ENCODE measurements at places on chromosomes 2 and 18. TPM values are rescaled to one million over a fixed set of nuclear protein-coding genes. Genes with fewer than 3 reads are reported as not detected.
A peak's percentile ranks its signal among the peaks of the same experiment; 100 is the strongest.

The STPG4 gene
- total RNA-seq: not detected

The SERPINB2 gene
- not detected for total RNA-seq

The ILKAP gene
- total RNA-seq: 22.8 TPM

The FEV gene
- total RNA-seq: not detected

The RPL37A gene
- total RNA-seq: 2,124 TPM

The DSG2 gene
- total RNA-seq: 41.4 TPM

GRCh38 chr2:100941646-100942240 lies 60.3 kb upstream of the RPL31 start:
- DNase-seq: no peak

GRCh38 chr18:10841203-10841602 lies 308.2 kb downstream of the PIEZO2 start:
- DNase-seq: no peak

- no peak for DNase-seq
Observed at GRCh38 chr18:40018266-40018665, 1936.8 kb upstream of the PIK3C3 start.

GRCh38 chr18:11494107-11494506 lies 115.3 kb upstream of the SLC35G4 start:
- no peak for DNase-seq

GRCh38 chr2:174117951-174118930 lies 130.1 kb downstream of the OLA1 start:
- DNase-seq: no peak

DNA sequence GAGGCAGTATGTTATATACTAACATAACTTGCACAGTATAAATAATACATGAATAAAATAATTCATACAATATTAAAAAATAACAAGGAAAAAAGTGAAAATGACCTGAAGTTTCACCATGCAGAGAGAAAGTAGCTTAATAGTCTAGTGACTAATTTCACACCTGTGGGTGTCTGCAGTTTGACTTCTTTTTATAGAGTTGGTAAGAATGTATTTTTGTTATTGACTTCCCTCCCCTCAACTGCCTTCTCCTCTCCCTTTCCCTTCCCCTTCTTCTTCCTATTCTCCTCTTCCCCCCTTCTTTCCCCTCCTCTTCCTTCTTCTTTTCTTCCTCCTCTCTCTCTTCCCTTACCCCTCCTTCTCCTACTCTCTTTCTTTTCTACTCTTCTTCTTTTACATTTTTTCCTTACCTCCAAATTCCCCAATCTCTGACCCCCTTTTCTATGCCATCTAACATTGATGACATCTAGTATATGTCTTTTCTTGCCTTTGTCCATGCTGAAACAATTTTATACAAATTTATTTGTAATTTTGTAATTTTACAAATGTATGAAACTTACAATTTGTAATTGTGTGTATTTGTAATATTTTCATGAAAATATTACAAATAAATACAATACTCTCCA lies 3.1 kb downstream of the DNAH6 start:
- no peak for DNase-seq

GRCh38 chr2:189137519-189137918 lies 42.0 kb downstream of the COL5A2 start:
- DNase-seq: no peak

DNA sequence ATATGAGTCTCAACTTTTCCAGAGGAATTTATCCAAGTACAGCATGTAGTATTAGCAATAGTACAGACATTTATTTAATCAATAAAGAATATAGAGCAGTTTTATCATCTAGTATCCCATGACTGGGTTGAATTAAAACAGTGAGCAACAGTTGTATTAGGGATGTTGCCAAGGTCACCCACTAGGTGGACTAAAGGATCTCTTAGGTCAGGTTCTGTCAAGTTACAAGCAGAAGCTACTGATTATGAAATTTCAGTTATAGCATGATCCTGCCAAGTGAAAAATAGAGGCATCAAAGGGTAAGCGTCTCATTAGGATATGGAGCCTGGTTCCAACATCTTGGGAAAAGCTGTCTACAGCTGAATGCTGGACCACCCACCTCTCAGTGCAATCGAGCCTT lies 52.1 kb upstream of the LAPTM4A start:
- no peak for DNase-seq

GRCh38 chr2:96528006-96528699 lies 8.4 kb upstream of the ARID5A start:
- peak; percentile 77 for DNase-seq

DNA sequence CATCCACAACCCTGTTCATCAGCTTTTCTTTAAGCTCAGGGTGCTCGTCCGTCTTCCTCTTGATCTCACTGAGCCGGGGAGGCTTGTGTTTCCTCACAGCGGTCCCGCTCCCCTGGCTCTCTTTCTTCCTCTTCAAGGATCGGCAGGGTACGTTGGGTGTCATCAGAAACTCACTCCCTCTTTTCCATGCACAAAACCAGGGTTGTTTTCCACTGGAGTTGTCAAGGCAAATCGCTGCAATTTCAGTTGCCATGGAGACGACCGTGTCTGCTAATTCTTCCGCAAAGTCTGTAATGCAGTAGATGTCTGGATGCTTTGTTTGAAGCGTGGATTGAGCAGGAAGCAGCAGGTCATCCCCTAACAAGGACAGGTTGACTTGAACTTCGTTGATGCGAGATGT lies 146.4 kb downstream of the DAW1 start:
- DNase-seq: no peak

DNA sequence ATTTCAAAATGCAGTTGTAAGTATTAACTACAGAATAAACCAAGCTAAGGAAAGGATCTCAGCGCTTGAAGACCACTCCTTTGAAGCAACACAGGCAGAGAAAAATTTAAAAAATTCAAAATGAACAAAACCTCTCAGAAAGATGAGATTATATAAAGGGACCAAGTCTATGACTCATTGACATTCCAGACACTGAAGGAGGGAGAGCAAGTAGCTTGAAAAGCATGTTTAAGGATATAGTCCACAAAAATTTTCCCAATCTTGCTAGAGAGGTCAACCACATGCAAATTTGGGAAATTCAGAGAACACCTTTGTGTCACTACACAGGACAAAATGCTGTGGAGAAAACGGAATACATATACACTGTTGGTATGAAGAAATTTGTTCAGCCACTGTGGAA lies 112.6 kb upstream of the MC4R start:
- DNase-seq: no peak

- DNase-seq: no peak
Observed at GRCh38 chr2:202030691-202031090, 3.0 kb upstream of the FZD7 start.

- no peak for DNase-seq
Observed at GRCh38 chr18:62865498-62865897, 150.2 kb downstream of the PHLPP1 start.

GRCh38 chr2:84931384-84931821 lies 25.9 kb downstream of the TMSB10 start:
- no peak for DNase-seq

DNA sequence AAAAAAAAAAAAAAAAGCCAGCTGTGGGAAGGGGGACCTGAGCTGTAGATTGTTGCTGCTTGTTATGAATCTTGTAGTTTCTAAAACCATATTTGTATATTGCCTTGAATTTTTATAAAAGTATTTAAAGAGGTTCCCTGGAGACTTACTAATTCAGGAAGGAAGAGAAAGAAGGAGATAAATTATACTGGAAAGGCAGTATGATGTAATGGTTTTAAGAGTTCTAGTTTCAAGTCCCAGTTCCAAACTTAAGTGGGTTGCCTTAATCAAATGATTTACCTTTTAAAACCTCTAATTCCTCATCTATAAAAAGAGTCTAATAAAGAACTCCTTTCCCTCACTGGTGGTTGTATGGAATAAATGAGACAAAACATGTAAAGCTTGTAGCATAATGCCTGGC lies 62.2 kb downstream of the PTRHD1 start:
- DNase-seq: no peak

- DNase-seq: no peak
Observed at GRCh38 chr2:158192515-158193443, 91.1 kb downstream of the UPP2 start.

- DNase-seq: no peak
Observed at GRCh38 chr18:76476665-76477561, 18.1 kb downstream of the ZNF516 start.

- no peak for DNase-seq
Observed at GRCh38 chr18:32299484-32299883, 109.6 kb downstream of the MEP1B start.

DNA sequence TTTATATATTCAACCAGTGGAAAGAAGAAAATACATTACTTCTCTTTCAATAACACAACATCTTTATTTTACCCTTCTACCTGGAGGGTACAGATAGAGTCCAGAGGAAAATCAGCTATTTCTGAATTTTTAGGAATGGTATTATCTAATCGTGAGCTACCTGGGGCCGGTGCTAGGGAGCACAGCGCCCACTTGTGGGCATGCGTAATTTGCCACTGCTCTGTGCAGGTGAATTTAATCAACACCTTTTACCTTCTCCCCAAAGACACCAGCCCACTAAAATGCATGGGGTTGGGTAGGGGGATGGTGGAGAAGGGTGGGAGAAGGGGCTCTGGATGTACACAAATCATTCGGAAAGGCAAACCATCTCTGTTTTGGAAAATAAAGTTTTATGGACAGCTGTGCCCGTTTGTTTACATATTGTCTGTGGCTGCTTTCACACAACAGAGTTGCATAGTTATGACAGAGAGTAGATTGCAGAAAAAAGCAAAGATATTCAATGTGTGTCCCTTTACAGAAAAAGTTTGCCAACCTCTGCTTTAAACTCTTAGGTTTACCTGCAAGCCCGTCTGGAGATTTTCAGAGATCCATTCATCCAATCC lies 51.5 kb upstream of the DCC start:
- DNase-seq: no peak

GRCh38 chr2:191679818-191680600 lies 2.1 kb downstream of the NABP1 start:
- no peak for DNase-seq

DNA sequence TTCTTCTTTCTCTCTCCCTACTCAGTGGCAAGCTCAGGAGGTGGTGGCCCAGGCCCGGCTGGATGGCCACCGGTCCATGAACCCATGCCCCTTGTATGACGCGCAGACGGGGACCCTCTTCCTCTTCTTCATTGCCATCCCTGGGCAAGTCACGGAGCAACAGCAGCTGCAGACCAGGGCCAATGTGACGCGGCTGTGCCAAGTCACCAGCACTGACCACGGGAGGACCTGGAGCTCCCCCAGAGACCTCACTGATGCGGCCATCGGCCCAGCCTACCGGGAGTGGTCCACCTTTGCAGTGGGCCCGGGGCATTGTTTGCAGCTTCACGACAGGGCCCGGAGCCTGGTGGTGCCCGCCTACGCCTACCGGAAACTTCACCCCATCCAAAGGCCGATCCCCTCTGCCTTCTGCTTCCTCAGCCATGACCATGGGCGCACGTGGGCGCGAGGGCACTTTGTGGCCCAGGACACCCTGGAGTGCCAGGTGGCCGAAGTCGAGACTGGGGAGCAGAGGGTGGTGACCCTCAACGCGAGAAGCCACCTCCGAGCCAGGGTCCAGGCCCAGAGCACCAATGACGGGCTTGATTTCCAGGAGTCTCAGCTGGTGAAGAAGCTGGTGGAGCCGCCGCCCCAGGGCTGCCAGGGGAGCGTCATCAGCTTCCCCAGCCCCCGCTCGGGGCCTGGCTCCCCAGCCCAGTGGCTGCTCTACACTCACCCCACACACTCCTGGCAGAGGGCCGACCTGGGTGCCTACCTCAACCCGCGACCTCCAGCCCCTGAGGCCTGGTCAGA lies 1.8 kb downstream of the NEU2 start:
- no peak for DNase-seq

- DNase-seq: no peak
Observed at GRCh38 chr2:71892896-71893295, 254.8 kb downstream of the CYP26B1 start.

DNA sequence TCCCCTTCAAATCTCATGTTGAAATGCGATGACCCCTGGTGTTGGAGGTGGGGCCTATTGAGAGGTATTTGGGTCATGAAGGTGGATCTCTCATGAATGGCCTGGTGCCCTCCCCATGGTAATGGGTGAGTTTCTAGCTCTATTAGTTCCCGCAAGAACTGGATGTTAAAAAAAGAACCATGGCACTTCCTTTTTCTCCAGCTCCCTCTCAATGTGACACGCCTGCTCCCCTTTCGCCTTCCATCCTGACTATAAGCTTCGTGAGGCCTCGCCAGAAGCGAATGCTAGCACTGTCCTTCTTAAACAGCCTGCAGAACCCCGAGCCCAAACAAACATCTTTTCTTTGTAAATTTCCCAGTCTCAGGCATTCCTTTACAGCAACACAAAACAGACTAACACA lies 303.2 kb upstream of the REV1 start:
- DNase-seq: no peak

DNA sequence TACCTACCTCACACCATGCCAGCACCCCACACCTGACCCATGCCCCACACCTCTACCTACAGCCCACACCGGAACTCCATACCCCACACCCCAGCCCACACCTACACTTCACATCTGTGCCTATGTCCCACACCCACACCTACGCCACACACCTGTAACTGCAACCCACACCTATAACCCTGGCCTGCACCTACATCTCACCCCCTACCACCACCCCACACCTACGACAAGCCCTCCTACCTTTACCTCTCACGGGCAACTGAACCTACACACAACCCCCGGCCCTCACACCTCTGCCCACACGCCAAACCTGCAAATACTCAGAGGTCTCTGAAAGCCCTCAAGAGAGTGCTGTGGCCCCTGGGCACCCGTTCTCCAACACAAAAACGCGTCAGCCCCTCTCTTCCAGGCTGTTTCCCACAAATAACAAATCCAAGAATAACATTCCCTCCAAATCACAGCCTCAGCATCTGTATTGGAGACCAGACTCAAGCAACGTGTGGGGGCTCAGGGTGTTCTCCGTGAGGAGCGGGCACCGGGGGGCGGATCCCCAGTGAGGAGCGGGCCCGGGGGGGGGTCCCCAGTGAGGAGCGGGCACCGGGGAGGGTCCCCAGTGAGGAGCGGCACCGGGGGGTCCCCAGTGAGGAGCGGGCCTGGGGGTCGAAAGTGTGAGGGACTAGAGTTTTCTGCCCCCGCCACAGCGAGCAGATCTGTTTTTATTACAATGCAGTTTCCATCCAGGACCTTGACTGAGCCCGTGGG lies 33.4 kb downstream of the SLC66A2 start:
- DNase-seq: no peak

- peak; percentile 54 for DNase-seq
Observed at GRCh38 chr2:45652090-45653031, 886 bp downstream of the PRKCE start.

DNA sequence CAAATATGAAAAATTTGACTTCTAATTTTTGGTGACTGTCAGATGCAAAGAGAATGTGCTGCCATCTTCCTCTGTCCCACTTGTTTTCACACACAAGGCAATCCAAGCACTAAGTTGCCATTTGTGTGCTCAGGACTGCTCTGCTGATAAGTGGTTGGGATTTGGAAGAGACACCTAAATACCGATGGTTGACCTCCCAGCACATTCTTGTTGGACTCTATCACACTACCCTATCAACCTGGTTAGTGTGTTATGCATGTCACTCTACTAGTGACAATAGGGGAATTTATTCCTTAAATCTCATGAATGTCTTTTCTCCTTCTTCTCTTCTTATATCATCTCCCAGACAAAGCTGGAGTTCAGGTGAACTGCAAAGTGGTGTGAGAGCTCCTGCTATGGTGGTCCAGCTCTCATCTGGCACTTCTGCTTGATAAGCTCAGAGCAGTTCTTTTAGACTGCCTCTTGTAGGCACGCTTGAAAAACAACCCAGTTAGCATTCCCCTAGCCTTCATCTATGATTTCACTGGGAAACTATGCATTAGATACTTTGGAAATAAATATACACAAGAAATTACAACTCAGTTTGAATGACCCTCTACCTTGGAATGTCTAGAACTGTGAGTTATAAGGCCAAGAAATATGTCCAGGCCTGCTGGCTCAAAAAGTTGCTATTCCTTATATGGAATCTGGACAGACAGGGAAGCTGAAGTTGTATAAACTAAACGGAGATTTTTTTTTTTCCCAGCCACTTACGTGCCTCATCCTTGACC lies 404.8 kb downstream of the MEIS1 start:
- DNase-seq: no peak

Measured in heart left ventricle (tissue), 16 donors.